Liver (tissue), 10 donors: ENCODE measurements at places on chromosomes 1 and 21.

DNA sequence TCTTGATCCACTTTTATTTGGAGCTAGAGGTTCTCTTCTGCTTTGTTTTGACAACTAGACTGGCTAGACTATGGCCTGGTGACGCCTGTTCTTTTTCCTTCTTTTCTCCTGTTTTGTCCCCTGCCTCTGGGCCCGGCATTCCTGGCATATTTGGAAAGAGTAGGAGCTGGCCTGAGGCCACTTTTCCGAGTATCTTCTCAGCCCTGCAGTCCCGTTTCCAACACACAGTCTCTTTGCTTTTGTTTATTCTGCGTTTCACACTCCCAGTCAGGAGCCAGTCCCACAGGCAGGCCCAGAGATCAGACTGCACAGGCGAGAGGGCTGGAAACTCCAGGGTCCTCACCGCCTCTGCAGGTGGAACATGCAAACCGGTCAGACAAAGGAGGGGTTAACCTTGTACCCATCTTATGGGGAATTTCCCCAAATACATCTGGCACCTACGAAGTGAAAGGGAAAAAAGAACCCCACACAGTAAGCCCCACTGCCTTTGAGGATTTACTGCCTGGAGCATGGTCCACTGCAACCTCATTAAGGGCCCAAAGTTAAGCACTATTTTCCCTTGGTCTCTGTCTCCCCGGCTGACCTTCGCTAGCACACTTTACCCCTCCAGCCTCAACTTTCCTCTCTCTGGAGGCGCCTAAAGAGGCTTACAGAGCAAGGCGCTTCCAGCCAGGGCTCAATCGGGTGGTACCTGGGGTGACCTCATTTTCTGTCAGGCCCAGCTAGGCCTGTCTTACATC, 141.1 kb downstream of the TOMM20 start:
- DNase-seq: no peak

DNA sequence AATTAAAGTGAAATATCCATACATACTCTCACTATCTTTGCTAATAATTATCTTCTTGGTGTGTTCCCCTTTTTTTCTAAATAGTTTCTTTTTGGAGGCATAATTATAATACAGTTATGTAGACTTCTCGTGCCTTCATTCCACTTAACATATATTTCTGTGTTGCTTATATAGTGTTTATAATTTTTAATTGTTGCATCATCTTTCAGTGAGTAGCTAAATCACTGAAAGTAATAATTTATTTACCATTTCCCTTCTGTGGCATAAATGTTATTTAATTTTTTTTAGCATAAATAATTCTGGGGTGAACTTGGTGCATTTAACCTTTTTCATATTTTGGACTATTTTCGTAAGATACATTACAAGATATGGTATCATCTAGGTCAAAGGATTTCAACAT, 38.3 kb downstream of the SMAP2 start:
- no peak for DNase-seq

DNA sequence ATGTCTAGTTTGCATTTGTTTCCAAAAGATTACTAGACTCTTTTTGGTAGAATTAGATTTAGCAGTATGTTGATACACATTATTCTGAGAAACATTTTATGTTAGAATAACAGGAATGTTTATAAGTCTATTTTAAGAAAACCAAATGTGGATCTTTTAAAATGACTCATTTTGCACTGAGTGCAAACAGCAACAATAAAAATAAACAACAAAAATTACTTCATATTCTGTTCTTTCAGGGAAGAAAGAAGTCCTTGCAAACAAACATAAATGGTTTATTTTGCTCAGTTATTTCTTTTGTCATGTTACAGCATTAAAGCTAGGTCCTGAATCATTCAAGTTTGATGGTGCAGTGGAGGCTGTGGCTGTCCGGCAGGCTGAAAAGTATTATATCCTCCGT, 106.8 kb upstream of the TENT5C start:
- DNase-seq: no peak

DNA sequence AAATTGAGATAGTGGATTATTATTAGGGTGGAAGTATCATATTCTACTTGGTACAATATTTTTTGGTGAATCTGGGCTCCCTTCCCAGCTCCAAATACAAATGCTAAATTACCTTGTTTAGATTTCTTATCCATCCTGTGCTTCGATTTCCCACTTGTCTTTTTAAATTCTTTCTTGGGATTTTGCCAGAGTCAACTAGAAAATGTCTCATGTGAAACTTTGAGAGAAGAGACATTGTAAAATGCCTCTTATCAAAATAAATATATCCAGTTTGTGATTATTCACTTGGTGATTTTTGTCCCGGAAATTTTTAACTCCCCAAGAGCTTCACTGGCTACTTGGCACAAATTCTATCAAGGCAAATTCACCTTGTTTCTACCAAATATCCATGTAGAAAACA, 202.0 kb downstream of the FMN2 start:
- no peak for DNase-seq

GRCh38 chr1:93369734-93370133, 24.0 kb downstream of the DR1 start:
- no peak for DNase-seq

- no peak for DNase-seq
Measured at GRCh38 chr1:200384818-200385390, 24.9 kb downstream of the ZNF281 start.

DNA sequence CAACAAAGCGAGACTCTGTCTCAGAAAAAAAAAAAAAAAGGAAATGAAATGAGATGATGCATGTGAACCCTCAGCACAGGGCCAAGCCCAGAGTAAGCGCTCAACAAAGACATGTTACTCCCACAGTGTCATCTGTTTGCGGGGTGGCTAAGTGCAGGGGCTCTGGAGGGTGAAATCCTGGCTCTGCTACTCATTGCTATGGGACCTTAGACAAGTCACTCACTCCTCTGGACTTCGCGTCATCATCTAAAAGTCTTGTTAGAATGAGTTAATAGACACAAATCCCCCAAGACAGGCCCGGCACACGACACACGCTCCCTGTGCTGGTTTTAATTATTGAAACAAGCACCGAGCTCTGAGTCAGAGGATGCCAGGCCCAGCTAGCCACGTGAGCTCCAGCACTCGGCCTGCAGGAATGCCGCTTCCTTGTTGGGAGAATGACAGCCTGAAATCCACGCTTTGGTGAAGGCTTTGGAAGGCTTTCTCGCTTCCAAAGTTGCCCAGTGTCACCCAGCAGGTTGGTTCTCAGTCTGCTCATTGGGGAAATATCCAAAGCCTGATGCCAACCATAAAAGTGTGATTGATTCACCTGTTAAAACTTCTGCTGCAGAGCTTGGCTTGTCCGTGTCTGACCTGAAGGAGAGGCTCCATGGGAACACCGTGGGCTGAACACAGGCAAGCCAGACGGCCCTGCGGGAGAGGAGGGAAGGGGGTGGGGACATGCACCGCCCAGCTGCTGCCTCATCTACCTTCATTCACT, 36.7 kb upstream of the TARDBP start:
- DNase-seq: no peak

- no peak for DNase-seq
Measured at GRCh38 chr1:181405584-181405983, 77.7 kb upstream of the CACNA1E start.

DNA sequence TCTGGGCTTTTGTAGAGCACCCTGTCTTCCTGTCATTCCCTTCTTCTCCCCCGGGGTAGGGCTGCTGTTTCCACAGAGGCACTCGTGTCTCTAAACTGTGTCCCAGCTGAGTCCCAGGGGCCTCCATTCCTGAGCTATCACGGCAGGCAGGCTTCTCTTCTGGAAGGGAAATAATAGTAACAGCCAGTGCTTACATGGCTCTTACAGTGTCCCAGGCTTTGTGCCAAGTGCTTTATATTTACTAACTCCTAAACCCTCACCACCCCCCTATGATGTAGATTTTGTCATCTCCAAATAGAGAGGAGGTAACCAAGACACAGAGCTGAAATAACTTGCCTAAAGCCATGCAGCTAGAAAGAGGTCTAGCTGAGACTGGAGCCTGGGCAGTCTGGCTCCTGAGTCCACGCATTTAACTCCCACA, 1.4 kb upstream of the CELF3 start:
- no peak for DNase-seq

DNA sequence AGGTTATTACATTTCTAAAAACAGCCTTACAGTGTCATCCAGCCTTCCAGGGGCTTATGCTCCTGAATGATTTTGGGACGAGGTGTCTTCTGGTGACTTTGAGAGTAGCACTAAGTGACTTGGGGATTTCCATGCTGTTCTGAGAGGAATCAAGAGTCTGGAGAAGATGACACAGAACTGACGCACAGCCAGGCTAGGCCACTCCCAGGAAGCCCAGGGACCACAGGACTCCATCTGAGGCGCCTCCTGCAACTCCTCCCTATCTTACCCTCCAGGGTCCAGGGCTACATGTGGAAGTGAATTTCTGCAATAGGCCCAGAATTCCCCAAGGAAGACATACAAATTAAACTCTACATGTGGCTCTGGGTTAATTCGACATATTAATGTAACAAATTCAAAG, 92.5 kb downstream of the SLC25A24 start:
- no peak for DNase-seq

- no peak for DNase-seq
Measured at GRCh38 chr1:27597516-27598294, 6.2 kb downstream of the AHDC1 start.

GRCh38 chr1:3864884-3865283, 7.6 kb downstream of the DFFB start:
- DNase-seq: no peak

- no peak for DNase-seq
Measured at GRCh38 chr1:67166196-67166595, at the start of gene IL23R. Gene IL23R, plus strand, starts transcription at chr1:67166454. Its CDS starts 1,667 bp downstream, at chr1:67168121.
